Stimulated activated CD4-positive, alpha-beta T cell treated with anti-CD3 and anti-CD28 coated beads, Interleukin-1b, Interleukin-23, amount 100 ng/mL, for 1 hour (primary cell): ENCODE measurements at places on chromosomes 16 and 17.

GRCh38 chr16:27786221-27786922 is 236.4 kb downstream of the KATNIP start:
- no peak for DNase-seq

- DNase-seq, result no peak
Measured at GRCh38 chr16:3065069-3065741, at the start of gene IL32. Gene IL32, plus strand, starts transcription at chr16:3065640. Its CDS starts 172 bp downstream, at chr16:3065812.

- no peak for DNase-seq
Measured at GRCh38 chr17:76735006-76735405, 2.1 kb downstream of the SRSF2 start.

GRCh38 chr16:76964464-76965154 is 226.4 kb upstream of the MON1B start:
- DNase-seq, result no peak

DNA sequence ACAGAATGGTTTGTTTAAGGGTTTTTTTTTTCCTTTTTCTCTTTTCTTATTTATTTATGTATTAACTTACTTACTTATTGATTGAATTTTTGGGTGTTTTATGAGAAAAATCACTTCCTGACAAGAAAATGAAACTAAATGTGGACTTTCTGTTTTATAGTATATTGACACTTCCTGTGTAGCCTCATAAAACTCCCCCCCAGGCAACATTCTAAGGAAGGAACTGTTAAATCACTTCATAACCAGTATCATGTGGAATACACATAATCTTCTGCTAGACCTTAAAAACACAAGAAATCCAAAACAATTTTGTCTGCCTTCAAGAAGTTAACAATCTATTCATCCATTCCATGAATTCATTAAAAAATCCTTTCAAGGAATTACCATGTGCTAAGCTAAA is 164.1 kb upstream of the TOM1L1 start:
- DNase-seq, result no peak

- DNase-seq, result no peak
Measured at GRCh38 chr16:68659412-68660358, 14.6 kb downstream of the CDH3 start.

DNA sequence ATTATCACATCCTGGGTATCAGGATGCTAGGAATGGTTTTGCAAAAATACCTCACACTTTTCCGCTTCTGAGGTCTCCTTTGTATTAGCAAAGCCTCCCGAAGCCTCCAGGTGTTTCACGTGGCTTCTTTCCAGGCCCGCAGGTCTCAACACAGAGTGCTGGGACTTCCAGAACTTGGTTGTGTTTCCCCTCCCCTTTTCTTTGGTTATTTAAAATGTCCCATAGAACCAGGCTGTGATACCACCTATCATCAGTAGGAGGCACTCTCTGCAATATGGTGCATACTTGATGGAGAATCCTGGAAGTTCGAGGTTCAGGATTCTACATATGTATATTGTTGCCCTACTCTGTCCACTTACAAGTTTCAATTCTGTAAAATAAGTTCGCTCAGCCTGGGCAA is 28.8 kb downstream of the ATP2C2 start:
- DNase-seq, result no peak

DNA sequence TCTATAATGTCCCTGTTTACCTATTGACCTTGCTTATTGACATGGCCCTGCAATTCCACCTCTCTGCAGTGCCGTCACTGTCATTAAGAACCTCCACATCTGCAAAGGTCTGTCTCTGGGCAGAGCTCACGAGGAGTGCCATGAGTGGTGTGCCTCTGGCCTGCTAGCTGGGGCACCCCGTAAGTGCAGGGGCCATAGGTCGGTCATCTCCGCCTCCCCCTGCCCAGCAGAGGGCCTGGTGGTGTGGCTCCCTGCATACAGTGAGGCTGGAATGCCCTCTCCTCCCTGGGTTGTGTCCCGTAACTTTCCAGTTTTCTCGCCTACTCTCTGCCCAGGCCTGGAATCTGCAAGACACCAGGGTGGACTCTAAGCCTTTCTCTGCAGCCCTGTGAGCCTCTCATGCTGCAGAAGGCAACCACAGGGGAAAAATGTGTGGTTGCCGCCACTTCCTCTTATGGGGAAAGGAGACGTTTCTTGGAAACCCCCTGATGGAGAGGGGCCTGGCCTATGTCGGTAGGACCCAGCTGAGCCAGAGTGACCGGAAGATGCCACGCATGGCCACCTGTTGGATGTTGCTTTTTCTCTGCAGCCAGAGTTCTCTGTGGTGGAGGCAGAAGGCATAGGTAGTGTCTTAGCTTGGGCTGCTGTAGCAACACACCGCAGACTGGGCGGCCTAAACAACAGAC is 2.7 kb upstream of the SNX20 start:
- DNase-seq, result no peak

- no peak for DNase-seq
Measured at GRCh38 chr17:10290041-10290440, 82.8 kb downstream of the MYH13 start.

- no peak for DNase-seq
Measured at GRCh38 chr16:77223184-77223583, 24.0 kb downstream of the SYCE1L start.

DNA sequence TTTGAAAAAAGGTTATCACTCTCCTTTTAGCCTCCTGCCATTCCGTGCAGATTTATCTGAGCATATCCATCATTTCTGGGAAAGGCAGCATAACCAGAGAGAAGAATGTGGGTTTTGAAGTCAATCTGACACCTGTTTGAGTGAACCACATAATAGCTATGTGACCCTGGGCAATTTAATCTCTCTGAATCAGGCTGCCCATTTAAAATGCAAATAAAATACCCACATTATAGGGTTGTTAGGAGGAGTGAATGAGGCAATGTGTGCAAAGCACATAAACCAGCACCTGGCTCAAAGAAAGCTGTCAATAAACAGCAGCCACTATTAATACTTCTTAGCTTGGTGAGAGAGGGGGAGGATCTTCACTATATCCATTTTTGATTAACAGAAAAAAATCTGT is 88.0 kb downstream of the CACNG1 start:
- DNase-seq, result no peak

DNA sequence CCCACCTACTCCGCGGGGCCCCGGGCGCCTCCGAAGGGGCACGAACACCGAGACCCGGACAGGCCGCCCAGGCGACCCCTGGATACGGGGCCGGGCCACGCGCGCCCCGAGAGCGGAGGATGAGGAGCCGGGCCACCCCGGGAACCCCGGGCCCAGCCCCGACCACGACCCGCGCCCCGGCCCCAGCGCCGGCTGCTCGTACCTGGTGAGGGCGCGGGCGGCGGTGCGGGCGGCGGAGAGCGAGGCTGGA is 192 bp downstream of the FASN start:
- DNase-seq, result no peak

- DNase-seq, result no peak
Measured at GRCh38 chr17:42135664-42136653, 13.4 kb downstream of the HSPB9 start.

DNA sequence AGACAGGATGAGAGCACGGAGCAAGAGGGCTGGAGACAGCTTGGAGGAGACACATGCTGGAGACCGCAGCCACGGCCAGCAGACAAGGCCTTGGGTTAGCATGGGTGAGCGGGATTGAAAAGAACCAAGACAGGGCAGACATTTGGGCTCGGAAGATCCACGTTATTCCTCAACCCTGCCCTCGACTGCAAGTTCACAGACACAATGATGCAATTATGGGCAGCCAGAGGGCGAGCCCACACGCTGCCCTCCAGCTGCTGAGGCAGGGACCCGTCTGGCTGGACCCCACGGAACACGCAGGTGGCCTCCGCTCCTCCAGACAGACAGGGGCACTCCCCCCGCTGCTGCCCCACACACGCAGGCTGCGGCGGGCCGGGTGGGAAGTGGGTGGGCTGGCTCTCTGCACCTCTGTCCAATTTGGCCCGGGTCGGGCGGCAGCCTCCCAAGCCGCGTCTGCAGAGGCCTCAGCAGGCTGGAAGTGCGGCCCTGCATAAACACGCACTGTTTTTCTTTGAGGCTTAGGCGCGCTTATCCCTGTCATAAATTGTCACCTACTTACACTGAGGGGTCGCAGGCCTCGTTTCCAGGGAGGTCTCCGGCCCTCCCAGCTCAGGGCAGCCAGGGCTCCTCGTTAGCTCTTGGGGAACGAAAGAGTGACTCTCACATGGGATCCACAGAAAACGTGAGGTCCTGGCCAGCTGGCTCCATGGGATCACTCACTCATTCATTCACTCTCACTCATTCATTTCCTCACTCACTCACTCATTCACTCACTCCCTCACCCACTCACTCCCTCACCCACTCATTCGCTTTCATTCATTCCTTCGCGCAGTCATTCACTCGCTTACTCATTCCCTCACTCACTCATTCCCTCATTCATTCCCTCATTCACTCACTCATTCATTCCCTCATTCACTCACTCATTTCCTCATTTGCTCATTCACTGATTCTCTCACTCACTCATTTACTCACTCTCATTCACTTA is 303.9 kb downstream of the C16orf95 start:
- DNase-seq, result no peak

GRCh38 chr16:88904676-88905365 is 38.4 kb upstream of the PABPN1L start:
- no peak for DNase-seq

GRCh38 chr16:73553941-73554660 is 506.2 kb upstream of the ZFHX3 start:
- no peak for DNase-seq
